ENCODE measurements at places on chromosomes 1 and 21. TPM values are rescaled to one million over a fixed set of nuclear protein-coding genes. Genes with fewer than 3 reads are reported as not detected.

- H3K4me1 ChIP-seq, result no peaks in the 10 kb centered on the region
- no peak overlapping the region for H3K4me3 ChIP-seq
- DNase-seq, result no peak
- no peak overlapping the region for H3K27ac ChIP-seq
- H3K36me3 ChIP-seq, result no peaks in the 10 kb centered on the region
Observed at GRCh38 chr1:228313536-228314277, 92.9 kb downstream of the TRIM11 start.

DNA sequence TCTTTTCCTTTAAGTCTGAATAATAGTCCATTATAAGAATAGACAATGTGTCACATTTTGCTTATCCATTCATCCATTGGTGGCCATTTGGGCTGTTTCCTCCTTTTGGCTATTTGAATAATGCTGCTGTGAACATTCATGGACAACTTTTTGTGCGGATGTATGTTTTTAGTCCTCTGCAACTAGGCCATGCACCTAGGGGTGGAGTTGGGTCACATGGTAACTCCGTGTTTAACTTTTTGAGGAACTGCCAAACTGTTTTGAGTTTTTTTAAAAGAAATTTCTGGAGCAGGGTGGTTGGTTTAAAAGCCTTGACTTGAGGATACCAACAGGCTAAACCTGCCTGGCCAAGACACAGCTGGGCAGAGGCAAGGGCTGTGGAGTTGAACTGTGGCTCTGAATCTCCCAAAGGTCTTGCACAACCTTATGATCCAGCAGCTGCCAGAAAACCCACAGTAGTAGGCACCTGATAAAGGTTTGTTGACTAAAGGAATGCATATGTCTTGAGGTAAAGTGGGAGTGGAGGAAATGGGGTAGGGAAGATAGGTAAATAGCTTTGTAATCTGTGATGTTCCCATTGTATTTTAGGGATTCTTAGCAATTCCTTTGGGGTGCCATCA, 5.6 kb upstream of the RPTN start:
- H3K27me3 ChIP-seq, result no peaks in the 10 kb centered on the region
- H3K27ac ChIP-seq, result no peak overlapping the region
- H3K36me3 ChIP-seq, result no peaks in the 10 kb centered on the region
- no peak overlapping the region for H3K4me3 ChIP-seq

GRCh38 chr21:39675993-39676661, 63.4 kb downstream of the B3GALT5 start:
- H3K4me3 ChIP-seq, result no peak overlapping the region
- no peaks in the 10 kb centered on the region for H3K36me3 ChIP-seq
- no peaks in the 10 kb centered on the region for H3K27me3 ChIP-seq
- H3K27ac ChIP-seq, result no peak overlapping the region
- DNase-seq, result no peak

DNA sequence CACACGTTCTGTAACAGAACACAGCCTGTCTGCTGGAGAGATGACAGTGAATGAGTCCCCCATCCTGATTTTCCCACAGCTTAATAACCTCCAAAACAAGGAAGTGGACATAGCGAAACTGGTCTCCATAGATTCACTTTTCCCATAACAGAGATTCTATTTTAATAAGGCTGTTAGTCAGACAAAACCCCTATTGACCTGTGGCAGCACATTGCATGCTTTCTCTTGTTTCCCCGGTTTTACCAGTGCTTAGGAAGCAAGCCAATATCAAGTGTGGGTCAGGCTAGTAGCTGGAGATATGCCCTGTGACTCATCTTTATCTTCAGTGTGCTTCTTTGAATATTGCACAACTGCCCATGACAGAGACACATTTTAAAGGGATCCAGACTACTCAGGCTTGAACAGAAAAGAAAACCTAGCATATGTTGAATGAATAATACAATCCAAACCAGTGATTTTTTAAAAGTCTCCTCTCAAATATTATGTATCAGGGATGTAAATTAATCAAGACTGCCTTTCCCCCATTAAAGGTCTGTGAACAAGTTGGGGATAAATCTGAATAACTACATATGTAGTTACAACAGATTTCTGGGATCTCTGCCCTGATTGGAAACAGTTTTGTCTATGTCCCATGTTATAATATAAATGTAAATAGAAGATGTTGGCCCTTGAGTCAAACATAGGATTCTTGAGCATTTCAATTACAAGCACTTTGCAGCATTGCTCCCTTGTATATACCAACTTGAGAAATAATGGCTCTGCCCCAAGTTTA, 11.9 kb upstream of the CLDN8 start:
- no peak overlapping the region for H3K27ac ChIP-seq
- no peaks in the 10 kb centered on the region for H3K27me3 ChIP-seq
- H3K36me3 ChIP-seq, result no peaks in the 10 kb centered on the region
- H3K4me1 ChIP-seq, result no peaks in the 10 kb centered on the region
- DNase-seq, result no peak

CR1 gene
- total RNA-seq, result 0.70 TPM

OPN3 gene
- total RNA-seq, result 46.8 TPM

All from GM23338 (cell line).